Breast epithelium (tissue), 4 donors: ENCODE measurements at places on chromosomes 12 and 14. TPM values are rescaled to one million over a fixed set of nuclear protein-coding genes. Genes with fewer than 3 reads are reported as not detected.

CCDC92 gene
- total RNA-seq = 40.0 TPM

DNA sequence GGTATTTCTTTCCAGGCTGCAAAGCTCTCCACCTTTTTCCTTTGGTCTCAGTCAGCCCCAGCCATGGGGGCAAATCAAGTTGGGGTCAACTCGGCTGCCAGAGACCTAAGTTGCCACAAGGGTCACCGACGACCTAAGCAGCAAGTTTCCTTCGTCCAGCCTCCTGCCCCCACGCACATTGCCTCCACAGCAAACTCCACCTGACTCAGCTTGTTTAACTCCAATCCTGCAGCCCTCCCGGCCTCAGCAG lies 767 bp upstream of the KCNMB4 start:
- no peak for DNase-seq

ACOT6 gene
- not detected for total RNA-seq

- no peak for DNase-seq
Observed at GRCh38 chr14:61203081-61203753, 77.9 kb downstream of the TMEM30B start.

TAS2R19 gene
- 4.2 TPM for total RNA-seq

GRCh38 chr12:25186038-25186787 lies 8.7 kb downstream of the DNAI7 start:
- no peak for DNase-seq

GRCh38 chr12:67649570-67650387 lies 1.2 kb downstream of the DYRK2 start:
- DNase-seq = no peak

DNA sequence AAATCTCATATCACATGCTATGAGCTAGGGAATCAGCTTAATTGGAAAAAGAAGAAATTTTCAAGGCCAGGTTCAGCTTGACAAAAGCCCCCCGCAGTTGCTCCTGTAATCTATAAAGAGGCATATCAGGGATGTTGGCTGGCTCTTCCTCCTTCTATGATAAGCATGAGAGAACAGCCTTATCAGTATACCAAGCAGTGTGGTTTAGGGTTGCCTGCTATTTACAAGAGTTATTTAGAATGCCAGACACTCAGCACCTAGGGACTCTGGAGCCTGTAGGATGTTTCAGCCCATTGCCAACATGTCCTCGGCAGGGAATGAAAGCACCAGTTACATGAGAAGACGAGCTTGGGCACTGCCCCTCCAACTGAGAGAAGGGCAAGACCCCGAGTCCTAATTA lies 89.5 kb upstream of the TMPO start:
- DNase-seq = no peak

DNA sequence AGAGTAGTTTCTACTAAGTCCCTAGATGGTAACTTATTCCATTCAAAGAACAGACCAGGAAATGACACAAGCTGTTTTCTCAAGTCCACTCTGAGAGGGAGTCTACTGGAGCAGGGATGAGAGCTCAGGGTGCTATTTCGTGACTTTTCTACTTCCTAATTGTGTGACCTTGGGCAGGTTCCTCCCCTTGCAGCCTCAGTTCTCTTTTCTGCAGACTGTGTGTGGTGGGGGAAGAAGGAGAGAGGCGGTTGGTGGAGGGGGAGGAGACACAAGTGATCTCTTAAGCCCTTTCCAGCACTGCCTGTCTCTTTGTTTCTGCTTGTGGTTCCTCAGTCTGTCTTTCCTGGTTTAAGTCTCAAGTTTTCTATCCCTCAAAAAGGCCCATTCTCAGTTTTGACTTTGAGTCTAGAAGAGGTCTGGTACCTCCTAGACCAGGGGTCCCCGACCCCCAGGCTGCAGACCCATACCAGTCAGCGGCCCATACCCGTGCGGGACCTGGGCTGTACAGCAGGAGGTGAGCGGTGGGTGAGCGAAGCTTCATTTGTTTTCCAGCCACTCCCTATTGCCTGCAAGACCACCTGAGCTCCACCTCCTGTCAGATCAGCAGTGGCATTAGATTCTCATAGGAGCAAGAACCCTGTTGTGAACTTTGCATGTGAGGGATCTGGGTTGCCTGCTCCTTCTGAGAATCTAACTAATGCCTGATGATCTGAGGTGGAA lies 10.7 kb downstream of the FGF6 start:
- no peak for DNase-seq

GRCh38 chr14:24254630-24255392 lies 8.2 kb downstream of the TGM1 start:
- no peak for DNase-seq

- no peak for DNase-seq
Observed at GRCh38 chr14:50521912-50522341, 10.4 kb downstream of the MAP4K5 start.

FAM90A1 gene
- total RNA-seq = not detected

WIF1 gene
- total RNA-seq = not detected

DNA sequence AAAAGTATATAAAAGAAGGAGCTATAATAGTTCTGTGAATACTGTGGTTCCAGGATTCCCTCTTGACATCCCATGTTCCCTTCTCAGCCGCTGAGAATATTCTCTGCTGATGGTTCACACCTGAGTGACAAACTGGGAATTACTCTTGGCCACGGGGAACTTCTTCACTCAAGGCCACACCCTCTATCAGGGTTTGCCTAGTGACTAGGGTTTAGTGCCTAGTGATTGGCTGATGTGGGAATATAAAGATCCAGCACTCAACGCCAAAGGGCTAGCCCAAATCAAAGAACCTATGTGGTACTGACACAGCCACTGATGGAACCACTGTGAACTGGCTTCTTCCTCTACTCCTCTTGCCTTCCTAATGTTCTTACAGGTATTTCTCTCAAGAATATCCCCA lies 248.4 kb downstream of the ASCL1 start:
- DNase-seq = no peak

- DNase-seq = no peak
Observed at GRCh38 chr14:21978184-21978998, 304.8 kb upstream of the OR4E1 start.

PPP1R1A gene
- 21.6 TPM for total RNA-seq

TAS2R7 gene
- not detected for total RNA-seq
